Fibroblast of pulmonary artery (primary cell): ENCODE measurements at places on chromosomes 4 and X.

DNA sequence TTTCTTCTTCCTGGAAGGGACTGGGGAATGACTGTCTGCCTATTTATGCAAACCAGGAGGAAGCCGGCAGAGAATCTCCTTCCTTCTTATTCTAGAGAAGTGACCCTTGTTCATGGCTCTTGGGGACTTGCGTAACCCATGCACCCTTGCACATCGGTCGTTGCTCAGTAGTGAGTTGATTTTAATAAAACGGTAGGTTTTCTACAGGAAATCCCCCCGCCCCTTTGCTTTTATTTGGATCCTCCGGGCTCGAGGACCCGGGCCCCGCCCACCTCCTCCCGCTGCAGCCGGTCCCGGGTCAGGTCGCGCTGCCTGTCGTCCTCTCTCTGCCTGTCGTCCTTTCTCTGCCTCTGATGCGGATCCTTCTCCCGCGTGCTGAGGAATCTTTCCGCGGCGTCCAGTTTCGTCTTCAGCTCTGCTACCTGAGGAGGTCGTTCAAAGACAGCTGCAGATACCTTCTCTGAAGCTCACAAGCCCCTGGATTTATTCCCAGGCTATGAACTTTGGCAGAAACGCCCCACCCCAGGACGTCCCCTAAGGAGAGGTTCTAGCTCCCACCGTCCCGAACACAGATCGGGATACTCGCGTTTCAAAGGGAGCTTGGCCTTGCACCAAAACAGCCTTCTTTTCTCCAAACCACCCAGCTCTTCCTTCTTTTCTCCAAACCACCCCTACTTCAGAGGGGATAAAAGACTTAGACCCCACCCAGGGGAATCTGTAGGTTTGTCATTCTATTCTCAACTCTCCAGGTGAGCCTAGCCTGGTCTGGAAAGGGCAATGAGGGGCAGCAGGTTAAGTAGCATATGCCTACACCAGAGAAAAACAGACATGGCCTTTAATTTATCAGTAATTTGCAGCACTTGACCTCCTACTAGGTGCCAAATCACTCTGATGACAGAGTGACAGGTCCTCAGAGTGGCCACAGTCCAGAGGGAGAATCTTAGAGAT lies 7.0 kb downstream of the TNIP3 start:
- peak; percentile 42 for DNase-seq

DNA sequence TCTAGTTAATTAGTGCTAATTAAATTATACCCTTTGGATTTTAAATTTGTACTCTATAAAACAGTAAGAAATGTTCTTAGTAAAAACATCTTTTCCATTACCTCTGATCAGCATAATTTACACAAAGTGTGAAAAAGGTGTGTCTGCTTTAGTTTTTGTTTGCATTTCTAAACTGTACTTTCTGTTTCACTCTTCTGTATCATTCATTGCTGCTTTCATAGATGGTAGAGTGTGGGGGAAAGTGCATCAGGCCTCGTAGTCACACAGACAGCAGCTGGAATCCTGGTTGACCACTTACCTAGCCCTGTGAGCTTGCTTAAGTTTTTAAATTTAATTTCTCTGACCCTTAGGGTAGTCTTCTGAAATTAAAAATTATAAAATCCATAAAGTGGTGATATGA lies 275.4 kb upstream of the PITX2 start:
- DNase-seq = no peak

DNA sequence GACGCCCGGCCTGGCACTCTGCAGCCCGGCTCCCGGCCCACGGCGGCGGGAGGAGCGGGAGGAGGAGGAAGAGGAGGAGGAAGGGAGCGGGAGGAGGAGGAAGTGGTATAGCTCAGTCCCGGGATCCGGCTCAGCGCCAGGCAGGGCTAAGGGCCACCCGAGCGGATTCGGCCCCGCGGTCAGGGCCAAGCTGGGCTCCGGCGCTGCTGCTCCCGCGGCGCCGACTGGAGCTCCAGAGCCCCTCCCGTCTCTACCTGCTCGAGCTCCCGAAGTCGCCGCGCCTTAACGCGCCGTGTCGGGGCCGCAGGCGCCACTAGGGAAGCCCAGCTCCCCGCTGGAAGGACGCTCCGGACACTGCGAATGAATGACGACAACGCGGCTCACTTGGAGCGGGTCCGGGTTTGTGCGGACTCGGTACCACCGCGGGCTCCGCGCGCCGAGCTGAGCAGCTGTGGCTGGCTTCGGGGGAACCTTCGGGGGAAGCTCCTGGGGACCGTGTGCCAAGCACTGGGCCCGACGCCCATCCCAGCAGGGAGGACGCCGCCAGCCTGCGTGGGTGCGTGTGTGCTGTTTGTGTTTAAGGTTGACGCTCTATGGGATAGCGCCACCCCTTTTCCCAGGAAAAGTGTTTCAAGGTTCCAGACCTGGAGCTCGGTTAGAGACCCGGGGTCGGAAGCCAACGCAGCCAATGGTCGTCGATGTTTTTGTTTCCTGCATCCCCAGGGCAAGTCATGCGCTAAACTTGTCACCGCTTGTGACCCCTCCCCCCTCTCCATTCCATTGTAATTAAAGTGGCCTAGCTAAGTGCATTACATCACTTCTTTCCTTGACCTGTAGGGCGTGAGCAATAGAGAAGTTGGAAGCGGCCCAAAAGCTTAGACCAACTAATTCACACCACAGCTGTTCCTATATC lies at the start of gene TBC1D9:
Gene TBC1D9, minus strand, starts transcription at position 67 of the 913 bp plus-strand sequence. CDS start 340 bp downstream, outside the sequence.
- DNase-seq = peak; percentile 82

GRCh38 chr4:535924-536281 lies 36.9 kb downstream of the PIGG start:
- DNase-seq = no peak

GRCh38 chr4:153409924-153410501 lies 56.1 kb upstream of the TMEM131L start:
- DNase-seq = no peak

- no peak for DNase-seq
Measured at GRCh38 chr4:2666722-2667247, 89.4 kb downstream of the TNIP2 start.

DNA sequence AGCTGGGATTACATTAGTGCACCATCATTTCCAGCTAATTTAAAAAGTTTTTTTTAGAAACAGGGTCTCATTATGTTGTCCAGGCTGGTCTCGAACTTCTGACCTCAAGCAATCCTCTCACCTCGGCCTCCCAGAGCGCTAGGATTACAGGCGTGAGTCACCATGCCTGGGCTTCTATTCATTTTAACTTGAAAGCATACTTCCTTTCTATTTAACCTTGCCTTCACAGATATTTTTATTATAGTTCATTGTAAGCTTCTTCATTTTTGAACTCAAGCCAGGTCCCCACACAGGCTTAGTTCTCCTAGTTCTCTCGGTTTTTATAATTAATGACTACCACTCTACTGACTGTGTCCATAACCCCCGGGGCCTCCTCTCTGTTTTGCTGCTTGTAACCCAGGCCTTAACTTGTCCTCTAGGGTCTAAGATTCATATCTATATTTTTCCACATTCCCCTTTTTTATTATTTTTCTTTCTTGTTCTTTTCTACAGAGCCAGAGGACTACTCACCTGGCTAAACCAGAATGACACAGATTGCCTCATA lies 50.7 kb downstream of the SNX12 start:
- peak; percentile 4 for DNase-seq

DNA sequence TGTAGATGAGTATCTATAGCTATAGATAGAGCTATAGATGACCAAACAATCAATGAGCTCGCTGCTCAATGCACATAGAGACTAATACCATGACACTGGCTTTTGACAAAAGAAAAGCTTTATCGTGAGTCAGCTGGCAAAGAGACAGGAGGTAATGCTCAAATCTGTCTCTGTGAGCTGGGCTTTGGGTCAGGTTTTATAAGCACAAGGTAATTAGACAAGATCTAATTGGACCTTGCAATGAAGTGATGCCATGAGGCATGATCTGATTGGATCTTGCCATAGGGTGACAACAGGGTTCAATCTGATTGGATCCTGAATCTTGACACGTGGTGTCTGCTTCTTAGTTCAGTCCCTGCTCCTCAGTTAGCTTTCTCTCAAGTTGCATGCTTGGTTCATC lies 180.7 kb upstream of the MXRA5 start:
- DNase-seq = no peak

GRCh38 chr4:130814896-130815295 lies 1718.9 kb downstream of the C4orf33 start:
- no peak for DNase-seq

DNA sequence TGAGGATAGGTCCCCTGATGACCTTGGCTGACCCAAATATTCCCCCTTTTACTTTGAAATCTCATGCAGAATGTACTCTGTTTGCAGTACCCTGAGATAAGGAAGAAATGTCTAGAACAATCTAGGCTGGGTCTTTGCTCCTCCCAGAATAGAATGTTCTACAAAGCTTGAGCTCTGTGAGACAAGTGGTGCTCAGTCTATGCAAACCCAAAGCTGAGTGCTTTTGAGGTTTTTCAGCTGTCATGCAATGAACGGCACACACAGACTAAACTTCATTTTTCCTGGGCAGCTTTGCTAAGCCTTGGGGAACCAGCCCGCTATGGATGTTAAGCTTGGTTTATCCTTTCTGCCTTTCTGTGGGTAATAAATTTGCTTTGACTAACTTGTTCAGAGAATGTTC lies 513.6 kb downstream of the FAT4 start:
- no peak for DNase-seq

- DNase-seq = peak; percentile 23
Measured at GRCh38 chr4:78058591-78059523, 1.7 kb downstream of the FRAS1 start.
